ENCODE measurements at places on chromosomes 6 and 20. TPM values are rescaled to one million over a fixed set of nuclear protein-coding genes. Genes with fewer than 3 reads are reported as not detected.

GRCh38 chr6:70717038-70717801 is 49.5 kb downstream of the SMAP1 start:
- no peak for DNase-seq

DNA sequence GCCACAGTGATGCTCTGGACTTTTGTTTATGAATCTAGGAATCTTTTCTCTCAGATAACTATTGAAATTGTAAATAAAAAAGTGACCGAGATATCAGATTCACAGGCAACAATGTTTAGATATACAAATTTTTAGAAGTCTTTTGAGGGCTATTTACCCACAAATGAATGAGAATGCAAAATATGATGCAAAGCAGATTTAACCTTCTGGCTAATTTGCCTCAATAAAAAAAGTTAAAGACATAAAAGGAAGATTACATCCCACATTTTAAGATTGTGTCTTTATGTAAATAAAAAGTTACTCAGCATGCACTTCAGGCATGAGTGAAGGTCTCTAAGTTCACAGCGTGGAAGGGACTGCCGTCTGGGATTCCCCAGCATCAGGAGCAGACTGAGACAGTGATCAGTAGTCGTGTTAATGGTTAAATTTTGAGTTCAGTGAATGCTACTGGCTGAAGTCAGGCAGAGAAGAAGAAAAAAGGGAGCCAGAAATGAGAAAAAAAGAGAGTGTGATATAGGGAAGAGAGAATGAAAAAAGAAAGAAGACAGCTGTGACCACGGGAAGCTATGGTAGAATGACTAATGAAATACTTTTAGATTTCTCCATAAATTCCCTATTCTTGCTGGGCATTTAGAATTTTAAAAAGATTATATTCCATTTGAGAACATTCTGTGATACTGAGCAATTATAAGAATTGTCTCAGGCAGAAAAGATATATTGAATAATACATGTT is 93.6 kb downstream of the MYB start:
- no peak for DNase-seq

GRCh38 chr20:61072398-61072797 is 179.7 kb upstream of the CDH4 start:
- no peak for DNase-seq

GRCh38 chr6:118735320-118735719 is 83.9 kb upstream of the CEP85L start:
- no peak for DNase-seq

Gene SLC29A1
- total RNA-seq = 3.7 TPM

Gene CPNE5
- total RNA-seq = 12.6 TPM

Data from frontal cortex (tissue), 4 donors.